Stimulated activated CD4-positive, alpha-beta T cell treated with anti-CD3 and anti-CD28 coated beads, TNF-alpha, amount 100 ng/mL, for 1 hour (primary cell): ENCODE measurements at places on chromosomes 11 and 22.

GRCh38 chr11:75592715-75593114 is 30.7 kb downstream of the SERPINH1 start:
- no peak for DNase-seq

- no peak for DNase-seq
Observed at GRCh38 chr11:37406651-37407050, 808.6 kb upstream of the RAG2 start.

GRCh38 chr11:405323-405953 is 9.4 kb downstream of the SIGIRR start:
- DNase-seq, result no peak

DNA sequence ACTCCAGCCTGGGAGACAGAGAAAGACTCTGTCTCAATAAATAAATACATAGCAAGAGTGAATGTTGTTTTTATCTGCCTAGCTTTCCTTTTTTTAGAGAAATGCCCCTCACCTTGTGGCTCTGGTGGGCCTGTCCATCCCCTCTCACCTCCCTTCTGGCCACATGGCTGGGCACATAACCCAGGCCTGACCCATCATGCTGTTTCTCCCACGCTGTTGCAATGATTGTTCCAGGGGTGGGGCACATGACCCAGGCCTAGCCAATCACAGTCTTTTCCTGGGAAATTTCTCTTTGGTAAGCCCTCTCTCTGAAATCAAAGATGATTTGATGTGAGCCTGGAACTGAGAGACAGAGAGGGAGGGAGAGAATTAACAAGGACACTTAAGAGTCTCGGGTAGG is 5.5 kb upstream of the CYTH4 start:
- no peak for DNase-seq

DNA sequence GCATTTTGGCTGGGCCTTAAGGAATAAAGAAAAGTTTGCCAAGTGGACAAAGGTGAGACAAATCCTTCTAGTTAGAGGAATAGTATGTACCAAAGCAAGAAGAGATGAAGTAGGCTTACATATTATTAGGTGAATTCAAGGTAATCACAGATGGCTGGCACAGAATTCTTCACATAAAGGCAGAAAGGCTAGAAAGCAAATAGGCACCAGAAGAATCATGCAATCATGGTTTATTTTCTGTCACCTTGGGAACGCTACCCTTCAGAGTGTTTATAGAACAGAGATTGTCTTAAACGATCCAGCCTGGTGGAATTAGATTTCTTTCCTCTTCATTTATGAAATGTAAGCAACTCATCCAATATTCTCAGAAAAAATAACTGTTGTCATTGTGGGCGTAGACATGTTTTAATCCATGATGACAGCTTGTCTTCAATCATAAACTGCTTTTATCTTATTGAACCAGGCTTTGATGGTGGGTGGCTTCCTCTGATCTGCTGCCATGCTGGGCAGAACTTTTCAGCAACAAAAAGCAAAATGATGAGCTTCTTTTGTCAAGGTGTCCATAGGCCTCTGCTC is 49.0 kb upstream of the CSNK2A3 start:
- no peak for DNase-seq

DNA sequence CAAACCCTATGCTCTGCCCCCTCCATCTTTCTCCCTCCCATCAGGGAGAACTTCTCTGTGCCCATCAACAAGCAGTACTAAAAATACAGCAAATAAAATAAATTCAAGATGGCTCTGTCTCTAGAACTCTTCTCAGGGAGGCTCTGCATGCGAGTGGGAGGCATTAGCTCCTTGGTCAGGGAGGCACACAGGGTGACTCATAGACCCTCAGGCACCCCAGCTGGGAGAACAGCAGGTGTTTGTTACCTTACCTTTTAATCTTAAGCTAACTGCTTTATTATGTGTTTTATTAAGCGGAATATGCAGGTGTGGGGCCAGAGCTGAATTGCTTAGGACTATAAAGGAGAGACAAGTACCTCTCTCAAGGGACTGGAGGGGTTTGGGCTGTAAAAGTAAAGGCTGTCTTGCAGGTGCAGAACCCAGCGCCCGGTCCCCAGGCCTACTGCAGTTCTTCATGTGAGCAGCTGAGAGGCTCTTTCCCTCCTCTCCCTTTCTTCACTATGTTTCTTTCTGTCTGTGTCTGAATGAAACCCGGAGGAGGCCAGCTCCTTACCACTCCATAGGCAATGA is 20.8 kb downstream of the CSNK2A3 start:
- DNase-seq, result no peak

GRCh38 chr11:20966489-20966888 is 297.1 kb downstream of the NELL1 start:
- DNase-seq, result no peak

DNA sequence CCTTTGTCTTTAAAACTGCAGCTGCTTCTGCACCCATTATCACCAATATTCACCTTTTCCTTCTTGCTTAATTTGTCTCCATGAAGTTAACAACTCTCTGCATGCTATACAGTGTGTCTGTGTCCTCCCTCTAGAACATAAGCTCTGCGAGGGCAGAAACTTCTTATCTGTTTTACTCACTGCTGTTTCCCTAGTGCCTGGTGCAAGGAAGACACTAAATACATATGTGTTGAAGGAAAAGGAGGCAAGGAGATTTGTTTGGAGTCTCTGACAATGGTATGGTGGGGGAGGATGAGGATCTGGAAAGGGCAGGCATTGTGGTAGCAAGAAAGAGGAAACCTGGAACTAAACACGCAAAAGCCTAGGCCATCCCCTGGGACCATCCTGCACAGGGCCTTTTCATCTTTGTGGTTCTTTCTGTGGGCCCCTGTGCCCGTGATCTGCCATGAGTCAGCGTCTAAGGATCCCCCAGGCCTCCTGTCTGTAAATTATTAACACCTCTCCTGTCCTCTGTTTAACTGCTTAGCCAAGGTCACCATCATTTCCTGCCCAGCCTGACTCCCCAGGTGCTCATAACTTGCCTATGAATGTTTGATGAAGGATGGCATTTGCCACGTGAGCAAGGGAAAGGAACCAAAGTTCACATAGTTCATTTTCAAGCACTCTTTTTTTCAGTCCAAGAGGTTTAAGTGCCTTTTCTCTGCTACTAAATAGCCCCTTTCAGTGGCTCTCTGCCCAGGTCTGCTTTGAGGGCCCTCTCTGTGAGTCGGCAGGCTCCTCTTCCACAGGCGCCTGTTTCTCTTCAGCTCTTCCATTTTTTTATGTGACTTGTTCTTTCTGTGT is 131.1 kb downstream of the RASSF10 start:
- no peak for DNase-seq

DNA sequence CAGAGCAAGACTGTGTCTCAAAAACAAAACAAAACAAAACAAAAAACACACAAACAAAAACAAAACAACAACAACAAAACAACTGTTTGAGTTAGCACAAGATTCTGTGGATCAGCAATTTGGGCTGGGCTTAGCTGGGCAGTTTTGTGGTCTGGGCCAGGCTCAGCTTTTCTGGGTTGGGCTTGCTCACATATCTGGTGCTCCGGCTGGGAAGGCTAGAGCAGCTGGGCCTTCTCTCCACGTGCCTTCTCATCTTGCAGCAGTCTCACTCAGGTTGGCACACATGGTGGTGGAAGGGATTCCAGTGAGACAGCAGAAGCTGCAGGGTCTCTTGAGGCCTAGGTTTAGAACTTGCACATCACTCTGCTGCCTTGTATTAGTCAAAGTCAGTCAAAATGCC is 35.7 kb downstream of the EIF3F start:
- DNase-seq, result no peak

DNA sequence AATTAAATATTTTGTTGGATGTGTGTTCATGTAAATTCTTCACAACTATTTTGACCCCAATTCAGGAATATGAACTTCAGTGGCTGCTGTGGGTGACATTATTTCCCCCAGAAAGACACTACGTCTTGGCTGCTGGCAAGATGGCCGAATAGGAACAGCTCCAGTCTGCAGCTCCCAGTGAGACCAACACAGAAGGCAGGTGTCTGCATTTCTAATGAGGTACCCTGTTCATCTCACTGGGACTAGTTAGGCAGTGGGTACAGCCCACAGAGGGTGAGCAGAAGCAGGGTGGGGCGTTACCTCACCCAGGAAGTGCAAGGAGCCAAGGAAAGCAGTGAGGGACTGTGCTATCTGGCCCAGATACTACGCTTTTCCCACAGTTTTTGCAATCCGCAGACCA is 65.3 kb downstream of the ZBTB44 start:
- no peak for DNase-seq

- DNase-seq, result no peak
Observed at GRCh38 chr11:100738701-100739270, 51.7 kb downstream of the ARHGAP42 start.

GRCh38 chr11:75462117-75462653 is 29.2 kb upstream of the KLHL35 start:
- DNase-seq, result no peak
